ENCODE measurements at places on chromosomes 12 and 14.

GRCh38 chr14:69298131-69299071 lies 38.4 kb downstream of the GALNT16 start:
- DNase-seq, result no peak

DNA sequence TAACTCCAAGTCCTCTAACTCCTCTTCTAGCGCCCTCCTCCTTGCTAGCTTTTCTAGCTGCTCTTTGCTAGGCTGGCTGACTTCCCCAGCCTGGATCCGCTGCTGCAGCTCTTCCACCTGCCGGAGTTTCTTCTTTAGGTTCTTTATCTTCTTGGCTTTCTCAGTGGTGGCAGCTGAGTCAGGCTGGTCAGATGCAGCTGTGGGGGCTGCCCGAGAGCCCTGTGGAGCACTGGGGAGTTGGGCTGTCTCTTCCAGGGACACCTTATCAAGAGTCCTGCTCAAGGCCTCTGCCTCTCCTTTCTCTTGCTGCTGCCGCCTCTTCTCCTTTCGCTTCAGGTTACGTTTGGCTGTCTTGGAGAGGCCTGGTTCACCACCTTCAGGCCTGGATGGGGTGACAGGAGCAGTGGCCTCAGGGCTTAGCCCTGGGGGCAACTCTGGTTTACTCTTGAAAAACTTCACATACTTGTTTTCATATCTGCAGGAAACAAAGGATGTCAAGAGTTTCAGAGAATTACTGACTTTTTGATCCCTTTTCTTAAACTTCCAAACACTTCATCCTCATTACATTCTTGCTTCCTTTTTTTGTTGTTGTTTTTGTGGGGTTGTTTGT lies 25.7 kb downstream of the PYM1 start:
- DNase-seq, result no peak

GRCh38 chr12:89765959-89766824 lies 57.6 kb upstream of the ATP2B1 start:
- no peak for DNase-seq

GRCh38 chr14:67765192-67765834 lies 51.1 kb downstream of the ZFYVE26 start:
- DNase-seq, result no peak

GRCh38 chr12:115968211-115968610 lies 309.3 kb downstream of the MED13L start:
- no peak for DNase-seq

GRCh38 chr12:989751-990660 lies 1.0 kb upstream of the ERC1 start:
- peak; percentile 45 for DNase-seq

- no peak for DNase-seq
These were observed 147.1 kb downstream of the TMX1 start for GRCh38 chr14:51386983-51387735.

DNA sequence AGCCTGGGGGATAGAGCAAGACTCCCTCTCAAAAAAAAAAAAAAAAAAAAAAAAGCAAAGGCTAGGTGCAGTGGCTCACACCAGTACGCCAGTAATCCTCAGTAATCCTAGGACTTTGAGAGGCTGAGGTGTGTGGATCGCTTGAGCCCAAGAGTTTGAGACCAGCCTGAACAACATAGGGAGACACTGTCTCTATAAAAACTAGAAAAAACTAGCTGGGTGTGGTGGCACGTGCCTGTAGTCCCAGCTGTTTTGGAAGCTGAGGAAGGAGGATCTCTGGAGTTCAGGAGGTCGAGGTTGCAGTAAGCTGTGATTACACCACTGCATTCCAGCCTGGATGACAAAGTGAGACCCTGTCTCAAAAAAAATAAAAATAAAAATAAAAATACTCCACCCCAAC lies 8.9 kb upstream of the RBM25 start:
- no peak for DNase-seq

DNA sequence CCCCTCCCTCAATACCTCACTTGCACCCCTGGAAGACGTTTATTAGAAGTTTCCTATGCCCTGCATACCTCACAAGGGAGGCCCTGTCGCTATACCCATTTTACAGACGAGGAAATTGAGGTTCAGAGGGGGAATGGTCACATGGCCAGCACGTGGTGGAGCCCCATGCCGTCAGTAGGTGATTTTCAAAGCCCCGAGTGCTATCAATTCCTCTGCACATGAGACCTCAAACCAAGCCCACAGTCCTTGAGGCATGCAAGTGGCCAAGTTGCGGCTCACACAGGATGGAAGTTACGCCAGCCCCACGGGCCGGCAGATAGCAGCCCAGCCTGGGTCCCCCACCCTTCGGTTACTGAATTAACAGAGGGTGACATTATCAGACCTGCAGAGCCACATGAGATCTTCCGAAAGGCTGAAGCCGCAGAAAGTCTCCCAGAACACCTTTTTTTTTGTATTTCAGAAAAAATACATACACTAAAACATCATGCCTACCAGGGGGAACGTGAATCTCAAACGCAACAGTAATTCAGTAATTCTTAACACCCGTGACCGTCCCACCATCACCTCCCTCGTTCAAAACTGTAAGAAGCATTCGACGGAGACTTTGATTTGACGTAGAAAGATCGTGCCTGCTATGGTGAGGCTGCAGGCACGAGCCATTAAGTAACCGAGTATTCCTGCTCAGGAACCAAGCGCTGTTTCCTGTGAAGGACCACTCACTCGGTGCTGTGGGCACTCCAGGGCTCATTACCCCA lies 129.0 kb downstream of the RFLNA start:
- no peak for DNase-seq

DNA sequence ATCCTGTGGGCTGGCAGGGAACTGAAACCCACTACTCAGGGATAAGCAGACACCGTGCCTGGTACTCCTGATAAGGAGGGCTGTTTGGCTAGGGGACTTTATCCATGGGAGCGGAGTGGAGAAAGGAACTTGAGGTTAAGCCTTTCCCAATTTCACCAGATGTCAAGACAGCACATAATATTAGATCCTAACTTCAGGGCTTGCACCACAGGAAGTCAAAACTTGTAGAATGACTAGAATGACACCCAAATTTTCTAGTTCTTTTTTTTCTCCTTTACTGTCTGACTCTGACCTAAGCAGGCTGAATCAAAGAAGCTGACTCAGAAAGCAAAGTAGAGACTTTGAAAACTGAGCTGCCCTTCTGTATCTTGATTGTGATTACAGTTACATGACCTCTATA lies 7.1 kb upstream of the CGRRF1 start:
- no peak for DNase-seq

DNA sequence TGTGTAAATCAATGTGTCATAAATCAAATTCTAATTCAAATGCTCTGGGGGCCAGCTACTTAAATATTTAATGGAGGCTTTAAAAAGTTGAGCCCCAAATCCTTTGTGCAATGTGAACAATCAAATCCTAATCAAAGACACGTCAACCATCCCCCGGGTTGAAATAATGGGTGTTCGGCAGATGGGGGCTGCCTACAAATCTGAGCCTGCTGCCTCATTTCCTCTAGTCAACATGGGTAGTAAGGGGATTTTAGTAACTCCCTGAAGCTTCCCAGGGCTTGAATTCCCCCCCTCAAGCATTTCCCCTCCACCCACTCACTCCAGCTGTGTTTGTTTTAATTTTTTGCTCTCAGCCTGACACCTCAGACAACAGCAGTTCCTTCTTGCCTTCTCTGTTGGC lies 37.8 kb downstream of the SRRM4 start:
- DNase-seq, result no peak

GRCh38 chr12:27870939-27871338 lies 90.9 kb upstream of the MANSC4 start:
- DNase-seq, result no peak

DNA sequence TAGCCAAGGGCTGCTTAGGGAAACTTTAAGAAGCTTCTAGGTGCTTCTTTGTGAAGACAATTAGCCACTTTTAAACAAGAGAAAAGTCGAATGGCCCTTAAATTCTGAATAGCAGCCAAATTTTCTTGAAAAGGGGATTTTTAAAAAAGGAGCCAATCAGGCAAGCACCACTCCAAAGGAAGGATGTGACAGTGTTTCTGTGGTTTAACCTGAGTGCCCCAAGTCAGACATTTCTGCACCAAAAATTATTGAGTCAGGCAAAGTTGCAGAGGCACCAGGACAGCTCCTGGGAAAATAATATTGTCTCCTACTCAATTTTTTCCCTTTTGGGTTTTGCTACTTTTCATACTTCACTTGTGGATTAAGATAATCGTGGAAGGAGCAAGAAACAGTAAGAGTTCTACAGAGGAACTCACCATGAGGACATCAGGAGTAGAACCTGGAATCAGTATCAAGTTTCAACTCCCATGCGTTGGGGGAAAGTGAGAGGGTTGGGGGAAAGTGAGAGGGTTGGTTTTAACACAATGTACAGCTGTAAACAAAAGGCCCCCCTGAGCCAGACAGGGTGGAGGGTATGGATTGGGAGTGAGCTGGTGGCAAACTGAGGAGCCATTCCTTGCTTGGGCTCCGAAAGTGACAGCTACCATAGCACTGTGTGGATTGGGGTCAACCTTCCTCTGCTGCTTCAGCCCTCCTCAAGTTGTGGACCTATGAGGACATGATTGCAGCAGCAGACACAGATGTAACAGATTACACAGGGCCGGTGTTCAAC lies 90.8 kb downstream of the SLC38A1 start:
- DNase-seq, result no peak

- DNase-seq, result no peak
These were observed 128.0 kb downstream of the KCNA5 start for GRCh38 chr12:5171701-5172100.

Data from activated naive CD4-positive, alpha-beta T cell (primary cell).